T-cell (primary cell): ENCODE measurements at places on chromosomes 3 and 15. TPM values are rescaled to one million over a fixed set of nuclear protein-coding genes. Genes with fewer than 3 reads are reported as not detected.

Gene CYP1A2
- total RNA-seq, result not detected

Gene CCR1
- total RNA-seq, result 0.56 TPM

Gene SERINC4
- not detected for total RNA-seq

Gene CD80
- total RNA-seq, result 3.5 TPM

Gene DNAJC17
- 47.5 TPM for total RNA-seq

DNA sequence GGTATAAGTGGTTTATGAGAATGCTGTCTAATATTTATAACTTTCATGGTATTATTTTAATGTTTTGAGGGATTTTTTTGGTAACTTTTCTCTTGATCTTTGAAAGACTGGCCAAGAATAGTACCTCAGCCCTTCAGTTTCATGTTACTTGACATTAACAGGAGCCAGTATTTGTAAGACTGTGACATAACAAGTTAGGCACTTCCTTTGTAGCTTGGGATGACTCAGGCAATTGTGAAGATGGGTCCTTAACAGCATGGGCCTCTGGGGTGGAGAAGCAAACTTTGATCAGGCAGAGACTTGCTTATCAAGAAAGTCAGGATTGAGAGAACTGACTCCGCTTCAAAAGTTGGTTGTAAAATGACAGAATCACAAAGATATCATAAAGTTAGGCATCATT is 9.5 kb downstream of the LRRC49 start:
- no peak for DNase-seq

- DNase-seq, result no peak
Measured at GRCh38 chr3:110456001-110456400, 615.6 kb upstream of the NECTIN3 start.

GRCh38 chr15:38068626-38069391 is 134.4 kb downstream of the TMCO5A start:
- no peak for DNase-seq

DNA sequence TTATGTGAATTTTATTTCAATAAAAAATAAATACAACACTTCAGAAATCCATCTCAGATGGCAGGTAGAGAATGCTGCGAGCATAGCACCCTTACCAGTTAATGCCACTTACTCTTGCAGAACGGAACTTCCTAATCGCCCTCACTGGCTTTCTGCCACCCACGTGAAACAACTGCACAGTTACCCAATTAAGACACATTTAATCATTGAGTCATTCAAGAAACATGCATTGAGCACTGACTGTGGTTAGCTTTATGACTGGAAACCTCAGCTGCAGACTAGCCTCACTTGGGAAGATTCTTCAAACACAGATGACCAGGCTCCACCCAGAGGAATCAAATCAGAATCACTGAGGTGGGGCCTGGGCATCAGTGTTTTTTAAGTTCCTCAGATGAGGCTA is 5.6 kb upstream of the MFGE8 start:
- no peak for DNase-seq
